Activated CD4-positive, alpha-beta T cell treated with anti-CD3 and anti-CD28 coated beads, Interleukin-10, Interleukin-2, amounts not matched to agents 100 ng/mL and 50 ng/mL, durations not matched to agents 16 hours and 8 hours (primary cell): ENCODE measurements at places on chromosomes 2 and 18.

DNA sequence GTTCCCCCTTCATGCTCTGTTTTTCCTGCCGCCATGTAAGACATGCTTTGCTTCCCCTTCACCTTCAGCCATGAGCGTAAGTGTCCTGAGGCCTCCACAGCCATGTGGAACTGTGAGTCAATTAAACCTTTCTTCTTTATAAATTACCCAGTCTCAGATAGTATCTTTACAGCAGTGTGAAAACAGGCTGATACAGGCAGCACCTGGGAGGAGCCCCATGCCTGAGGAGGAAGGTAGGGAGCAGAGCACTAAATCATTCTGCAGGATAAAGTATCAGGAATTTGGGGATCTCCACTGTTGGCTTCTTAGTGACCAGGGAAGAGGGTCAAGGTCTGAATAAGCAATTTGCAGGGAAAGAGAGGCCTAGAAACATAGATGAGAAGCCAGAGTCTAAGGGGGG, 78.0 kb downstream of the KCNF1 start:
- DNase-seq = no peak

DNA sequence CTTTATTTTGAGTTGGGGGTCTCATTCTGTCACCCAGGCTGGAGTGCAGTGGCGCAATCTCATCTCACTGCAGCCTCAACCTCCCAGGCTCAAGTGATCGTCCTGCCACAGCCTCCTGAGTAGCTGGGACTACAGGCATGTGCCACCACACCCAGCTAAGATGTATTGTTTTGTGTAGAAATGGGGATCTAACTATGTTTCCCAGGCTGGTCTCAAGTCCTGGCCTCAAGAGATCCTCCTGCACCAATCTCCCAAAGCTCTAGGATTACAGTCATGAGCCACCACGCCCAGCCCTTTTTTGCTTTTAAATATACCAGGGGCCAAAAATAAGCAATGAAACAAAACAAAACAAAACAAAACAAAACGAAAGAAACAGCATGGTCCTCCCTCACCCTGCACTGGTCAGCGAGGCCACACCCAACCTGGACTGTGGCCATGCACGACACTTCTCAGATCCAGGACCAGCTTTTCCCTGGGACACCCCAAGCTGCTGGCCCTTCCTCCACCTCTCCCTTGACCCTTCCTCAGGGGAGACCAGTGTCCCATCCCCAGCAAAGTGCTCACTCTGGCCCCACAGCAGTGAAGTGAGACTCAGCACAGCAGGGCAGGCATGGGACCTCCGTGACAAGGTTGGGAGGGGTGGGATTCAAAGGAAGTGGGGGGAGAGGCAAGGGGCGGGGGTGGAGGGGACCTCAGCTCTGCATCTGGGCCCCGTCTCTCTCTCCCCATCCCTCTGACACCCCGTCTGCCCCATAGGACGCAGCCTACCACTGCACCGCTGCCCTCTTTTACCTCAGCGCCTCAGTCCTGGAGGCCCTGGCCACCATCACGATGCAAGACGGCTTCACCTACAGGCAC, 23.5 kb downstream of the MAL start:
- DNase-seq = no peak

DNA sequence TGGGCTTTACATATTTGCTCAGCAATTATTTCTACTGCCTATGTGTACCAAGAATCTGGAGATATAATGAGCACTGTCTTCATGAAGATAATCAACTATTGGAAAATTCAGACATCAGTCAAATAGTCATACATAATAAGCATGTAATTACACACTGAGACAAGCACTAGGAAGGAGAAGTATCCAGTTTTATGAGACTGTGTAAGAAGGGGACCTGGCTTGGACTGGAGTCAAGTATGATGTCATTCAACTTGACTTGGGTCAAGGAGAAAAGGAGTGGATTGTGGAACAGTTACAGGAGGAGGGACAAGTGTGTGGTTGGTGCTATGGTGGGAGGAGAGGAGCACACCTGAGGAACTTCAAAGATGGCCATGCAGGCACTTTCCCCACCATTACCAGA, 419.8 kb upstream of the TRIB2 start:
- no peak for DNase-seq

- DNase-seq = no peak
Observed at GRCh38 chr2:227474410-227474809, 2.5 kb downstream of the AGFG1 start.

DNA sequence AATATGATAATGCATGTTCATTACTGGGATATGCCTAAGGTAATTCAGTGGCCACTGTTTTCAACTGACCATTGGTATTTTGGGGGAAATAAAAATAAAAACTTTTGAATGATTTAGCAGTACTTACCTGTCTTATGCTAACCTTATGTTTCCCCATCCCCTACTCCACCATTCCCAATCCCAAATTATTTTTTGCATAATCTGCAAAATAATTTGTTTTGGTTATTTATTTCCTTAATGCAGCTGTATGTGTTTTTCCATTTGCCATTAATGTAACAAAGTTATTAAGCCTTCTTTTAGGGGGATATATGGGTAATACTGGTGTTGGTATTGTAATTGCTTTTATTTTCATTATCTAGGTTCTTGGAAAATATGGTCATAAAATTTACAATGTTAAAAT, 213.9 kb upstream of the GULP1 start:
- DNase-seq = no peak
